ENCODE measurements at places on chromosomes 4 and X.
A peak's percentile ranks its signal among the peaks of the same experiment; 100 is the strongest.

GRCh38 chrX:16646366-16647138 is 3.4 kb upstream of the S100G start:
- peak; percentile 6 for DNase-seq

DNA sequence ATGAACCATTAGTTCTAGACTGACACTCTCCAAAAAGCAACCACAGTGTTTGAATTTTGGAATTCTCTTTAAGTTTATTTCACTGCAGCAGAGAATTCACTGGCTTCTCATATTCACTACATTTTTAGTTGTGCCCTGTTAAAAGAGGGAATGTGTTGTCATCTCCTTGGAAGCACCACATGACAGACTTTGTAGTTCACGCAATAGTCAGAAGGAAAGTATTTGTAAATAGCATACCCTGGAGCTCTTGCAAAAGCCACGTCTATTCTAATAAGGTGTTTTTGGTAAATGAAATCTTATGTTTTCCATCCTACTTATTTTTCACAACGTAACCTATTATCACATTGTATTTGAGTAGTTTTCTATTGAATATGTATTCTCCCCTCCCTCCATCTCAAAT is 25.8 kb downstream of the DOCK11 start:
- no peak for DNase-seq

DNA sequence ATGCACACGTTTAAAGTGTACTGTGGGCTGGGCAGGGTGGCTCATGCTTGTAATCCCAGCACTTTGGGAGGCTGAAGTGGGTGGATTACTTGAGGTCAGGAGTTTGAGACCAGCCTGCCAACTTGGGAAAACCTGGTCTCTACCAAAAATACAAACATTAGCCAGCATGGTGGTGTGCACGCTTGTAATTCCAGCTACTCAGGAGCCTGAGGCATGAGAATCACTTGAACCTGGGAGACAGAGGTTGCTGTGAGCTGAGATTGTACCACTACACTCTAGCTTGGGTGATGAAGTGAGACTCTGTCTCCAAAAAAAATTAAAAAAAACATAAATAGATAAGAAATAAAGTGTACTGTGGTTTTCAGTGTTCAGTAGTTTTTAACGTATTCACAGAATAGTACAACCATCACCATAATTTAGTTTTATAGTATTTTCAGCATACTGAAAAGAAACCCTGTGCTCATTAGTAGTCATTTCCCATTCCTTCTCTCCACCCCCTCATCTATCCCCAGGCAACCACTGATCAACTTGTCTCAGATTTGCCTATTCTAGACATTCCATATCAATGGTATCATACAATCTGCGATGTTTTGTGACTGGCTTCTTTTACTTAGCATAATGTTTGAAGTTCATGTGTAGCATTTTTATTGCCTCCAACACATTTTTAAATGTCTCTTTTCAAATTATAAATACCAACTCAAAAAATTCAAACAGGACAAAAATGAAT is 19.1 kb downstream of the SLAIN2 start:
- DNase-seq = no peak

DNA sequence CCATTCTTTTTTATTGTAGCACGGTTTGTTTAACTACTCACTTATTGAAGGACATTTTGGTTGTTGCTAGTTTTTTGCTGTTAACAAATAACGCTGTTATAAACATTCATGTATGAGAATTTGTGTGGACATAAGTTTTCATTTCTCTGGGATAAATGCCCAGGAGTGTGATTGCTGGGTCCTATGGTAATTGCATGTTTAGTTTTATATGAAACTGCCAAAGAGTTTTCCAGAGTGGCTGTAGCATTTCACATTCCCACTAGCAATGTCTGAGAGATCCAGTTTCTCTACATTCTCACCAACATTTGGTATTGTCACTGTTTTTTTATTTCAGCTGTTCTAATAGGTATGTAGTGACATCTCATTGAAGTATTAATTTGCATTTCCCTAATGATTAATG is 66.8 kb downstream of the PLAC1 start:
- DNase-seq = no peak

DNA sequence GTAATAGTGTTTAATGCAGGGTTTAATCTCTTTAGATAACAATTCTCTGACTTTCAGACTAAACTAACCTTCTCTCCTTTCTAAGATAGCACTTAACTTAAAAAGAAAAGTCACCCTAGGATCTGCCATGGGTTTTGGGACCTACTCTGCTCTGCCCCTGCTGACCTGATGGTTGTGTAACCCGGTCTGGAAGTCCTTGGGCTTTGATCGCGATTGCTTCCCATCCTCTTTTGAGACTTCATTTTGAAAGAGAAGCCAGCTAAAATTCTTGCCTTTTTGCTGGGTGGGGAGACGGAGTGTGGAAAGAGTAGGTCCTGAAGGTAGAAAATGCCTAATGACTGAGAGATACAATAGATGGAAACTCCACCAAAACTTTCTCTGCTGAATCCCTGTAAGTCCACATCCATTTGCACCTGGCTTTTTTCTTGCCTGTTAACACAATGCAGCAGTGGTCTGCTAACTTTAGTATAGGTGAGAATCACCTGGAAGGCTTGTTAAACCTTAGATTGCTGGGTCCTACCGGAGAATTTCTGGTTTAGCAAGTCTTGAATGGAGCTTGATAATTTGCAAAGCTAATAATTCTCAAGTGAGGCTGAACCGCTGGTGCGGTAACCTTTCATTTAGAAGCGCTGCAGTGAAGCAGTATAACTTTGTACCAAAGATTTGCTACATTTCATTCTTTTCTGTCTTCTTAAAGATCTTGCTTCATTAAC is 45.6 kb upstream of the CCSER1 start:
- no peak for DNase-seq

GRCh38 chr4:17265139-17265538 is 246.8 kb downstream of the QDPR start:
- DNase-seq = no peak

DNA sequence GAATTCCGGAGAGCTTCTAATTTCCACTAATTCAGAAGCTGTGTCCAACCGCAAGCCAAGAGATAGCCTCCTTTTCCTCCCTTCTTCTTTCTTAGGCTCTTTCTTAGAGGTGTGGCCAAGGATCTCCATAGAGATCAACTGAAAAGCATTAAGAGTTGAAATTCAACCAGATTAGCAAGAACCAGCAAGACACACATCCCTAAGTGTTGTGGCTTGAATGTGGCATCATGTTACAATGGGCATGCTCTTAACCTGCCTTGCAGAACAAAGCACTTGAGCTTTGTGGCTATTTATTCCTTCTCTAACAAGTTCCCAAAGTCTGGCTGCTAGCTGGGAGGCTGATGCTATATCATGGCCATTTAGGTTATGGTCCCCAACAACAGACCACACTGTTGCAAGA is 10.4 kb downstream of the ANOS1 start:
- DNase-seq = no peak

DNA sequence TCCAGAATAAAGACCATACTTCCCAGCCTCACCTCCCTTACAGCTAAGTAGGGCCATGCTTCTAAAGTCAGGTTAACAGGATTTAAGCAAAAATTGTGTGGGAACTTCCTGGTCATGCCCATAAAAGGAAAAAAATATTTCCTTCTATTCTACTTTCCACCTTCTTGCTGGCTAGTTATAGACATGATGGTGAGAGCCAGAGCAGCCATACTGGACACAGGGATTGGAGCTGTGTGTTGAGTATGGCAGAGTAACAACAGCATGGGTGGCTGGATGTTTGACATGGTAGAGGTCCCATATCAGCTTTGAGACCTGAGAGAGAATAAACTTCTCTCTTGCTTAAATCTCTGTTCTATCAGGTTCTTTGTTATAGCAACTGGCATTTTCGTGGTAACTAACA is 15.1 kb upstream of the CBR4 start:
- DNase-seq = no peak

- no peak for DNase-seq
Observed at GRCh38 chrX:134371133-134371532, 88.8 kb upstream of the HPRT1 start.
